ENCODE measurements at places on chromosomes 16 and 17.

- no peak for DNase-seq
These were observed 22.4 kb downstream of the SOCS3 start for GRCh38 chr17:78337244-78338109.

DNA sequence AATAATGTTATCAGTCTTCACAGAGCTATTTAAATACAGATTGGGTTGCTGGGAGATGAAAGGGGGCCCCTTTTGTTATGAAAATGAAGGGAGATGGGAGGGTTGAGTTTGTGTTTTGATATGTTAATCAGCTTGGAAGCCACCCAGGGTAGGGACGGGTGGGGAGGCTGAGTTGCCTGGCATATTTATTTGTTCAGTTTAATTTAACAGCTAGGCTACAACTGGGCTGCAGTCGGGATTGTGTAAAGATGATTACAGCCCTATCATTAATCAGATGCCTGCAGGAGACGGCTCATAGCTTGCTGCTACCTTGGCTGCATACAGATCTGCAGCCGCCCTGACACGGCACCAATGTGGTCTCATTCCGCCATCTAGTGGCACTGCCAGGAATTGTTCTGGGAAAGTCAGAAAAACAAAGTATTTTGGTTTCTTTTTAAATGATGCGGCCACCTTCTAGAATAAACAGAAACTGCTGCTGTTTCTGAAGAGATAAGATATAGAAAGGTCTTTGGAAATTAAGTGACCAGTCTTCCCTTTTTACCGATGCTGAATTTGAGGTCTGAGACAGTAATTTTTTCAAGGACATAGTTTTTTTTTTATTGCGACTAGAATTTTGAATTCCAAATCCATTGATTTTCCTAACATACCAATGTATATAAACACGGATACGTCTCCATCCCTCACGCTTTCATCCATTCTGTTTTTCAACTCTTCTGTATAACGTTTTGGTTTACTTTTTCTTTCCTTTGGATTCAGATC lies 458.0 kb upstream of the ASIC2 start:
- peak; percentile 70 for DNase-seq

- no peak for DNase-seq
These were observed 970 bp upstream of the TRAF7 start for GRCh38 chr16:2154533-2155090.

- DNase-seq = no peak
These were observed 92.0 kb downstream of the CYLD start for GRCh38 chr16:50833929-50834328.

DNA sequence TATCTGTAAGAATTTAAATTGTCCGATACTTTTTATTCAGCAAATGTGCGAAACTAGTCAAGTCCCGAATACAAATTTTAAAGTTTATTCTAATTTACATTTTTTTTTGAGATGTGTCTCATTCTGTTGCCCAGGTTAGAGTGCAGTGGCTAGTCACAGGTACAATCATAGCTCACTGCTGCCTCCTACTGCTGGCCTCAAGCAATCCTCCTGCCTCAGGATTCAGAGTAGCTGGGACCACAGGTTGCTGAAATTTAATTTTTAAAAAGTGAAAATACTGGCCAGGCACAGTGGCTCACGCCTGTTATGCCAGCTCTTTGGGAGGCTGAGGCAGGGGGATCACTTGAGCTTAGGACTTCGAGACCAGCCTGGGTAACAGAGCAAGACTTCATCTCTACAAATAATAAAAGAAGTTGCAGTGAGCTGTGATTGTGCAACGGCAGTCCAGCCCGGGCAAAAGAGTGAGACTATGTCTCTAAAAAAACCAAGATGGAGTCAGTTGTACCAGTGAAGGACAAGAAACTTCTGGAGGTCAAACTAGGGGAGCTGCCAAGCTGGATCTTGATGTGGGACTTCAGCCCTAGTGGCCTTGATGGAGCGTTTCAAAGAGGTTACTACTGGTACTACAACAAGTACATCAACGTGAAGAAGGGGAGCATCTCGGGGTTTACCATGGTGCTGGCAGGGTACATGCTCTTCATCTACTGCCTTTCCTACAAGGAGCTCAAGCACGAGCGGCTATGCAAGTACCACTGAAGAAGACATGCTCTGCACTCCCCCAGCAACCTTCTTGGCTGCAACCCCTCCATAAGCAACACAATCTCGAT lies 5.6 kb downstream of the POLG2 start:
- no peak for DNase-seq

- DNase-seq = no peak
These were observed 51.5 kb downstream of the GTF3C1 start for GRCh38 chr16:27498031-27498825.

DNA sequence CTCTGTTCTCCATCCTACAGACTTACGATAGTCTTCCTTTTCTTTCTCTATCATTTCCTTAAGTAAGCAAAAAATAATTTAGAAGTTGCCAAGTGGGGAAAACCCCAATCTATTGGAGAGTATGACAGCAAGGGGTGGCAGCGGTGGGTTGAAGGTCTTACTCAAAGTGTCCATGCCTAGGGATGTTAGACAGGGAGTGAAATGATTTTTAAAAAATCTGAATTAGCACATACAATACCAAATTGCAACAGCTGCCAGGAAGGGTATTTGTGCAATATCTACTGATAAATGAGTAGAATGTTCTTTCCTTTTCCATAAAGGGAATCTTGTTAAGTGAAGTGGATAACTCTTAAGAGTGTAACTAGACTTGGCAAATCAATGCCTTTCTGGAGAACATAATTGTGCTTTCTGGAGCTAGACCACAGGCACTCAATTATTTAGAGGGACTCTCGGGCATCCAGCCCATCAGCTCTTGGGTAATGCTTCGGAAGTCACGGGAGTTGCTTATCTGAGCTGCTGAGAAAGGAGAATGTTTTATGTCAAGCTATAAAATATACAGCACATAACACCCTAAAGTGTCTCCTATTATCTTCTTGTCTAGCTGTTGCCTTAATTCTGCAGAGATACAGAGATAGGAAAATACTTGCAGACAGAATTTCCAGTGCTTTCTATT lies 151.5 kb downstream of the KCNJ2 start:
- no peak for DNase-seq

DNA sequence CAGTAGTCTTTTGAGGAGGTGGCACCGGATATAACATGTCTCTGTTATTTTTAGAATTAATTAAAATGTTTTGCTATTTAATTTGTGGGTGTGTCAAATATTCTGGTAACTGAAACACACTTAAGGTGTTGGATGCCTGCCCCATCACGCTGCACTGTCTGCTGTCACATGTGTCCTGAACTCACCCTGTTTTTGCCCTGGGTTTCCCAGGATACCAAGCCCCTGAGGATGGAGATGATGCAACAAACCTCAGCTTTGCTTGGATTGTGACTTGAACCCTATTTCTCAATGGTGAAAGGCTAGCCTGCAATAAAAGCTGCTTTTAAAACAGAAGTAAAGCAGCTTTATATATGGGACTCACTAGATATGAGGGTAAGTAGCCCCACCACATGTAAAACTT lies 11.5 kb upstream of the DUSP14 start:
- DNase-seq = no peak

- DNase-seq = no peak
These were observed 42.5 kb downstream of the PLCG2 start for GRCh38 chr16:81821436-81822128.

GRCh38 chr16:7400117-7400890 lies 67.7 kb downstream of the RBFOX1 start:
- no peak for DNase-seq

DNA sequence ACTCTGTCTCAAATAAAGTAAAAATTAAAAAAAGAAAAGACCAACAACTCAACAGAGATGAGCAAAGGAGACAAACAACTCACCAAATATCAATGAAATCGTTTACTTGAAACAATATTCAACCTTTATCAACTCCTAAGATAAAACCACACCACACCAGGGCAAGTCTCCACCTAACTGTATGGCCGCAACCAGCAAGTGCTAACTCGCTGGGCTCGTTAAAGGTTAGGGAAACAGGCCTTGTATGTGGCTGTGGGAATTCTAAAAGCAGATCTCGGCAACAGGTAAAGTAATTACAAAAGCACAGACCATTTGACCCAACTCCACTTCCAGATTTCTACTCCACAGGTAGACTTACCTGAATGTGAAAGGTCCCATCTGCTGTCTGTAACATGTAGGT lies 9.3 kb downstream of the ZCCHC14 start:
- no peak for DNase-seq

- DNase-seq = no peak
These were observed 54.5 kb downstream of the PRMT7 start for GRCh38 chr16:68365167-68365817.

All from spinal cord (tissue), 10 donors.